ENCODE measurements at places on chromosomes 12 and 14.

DNA sequence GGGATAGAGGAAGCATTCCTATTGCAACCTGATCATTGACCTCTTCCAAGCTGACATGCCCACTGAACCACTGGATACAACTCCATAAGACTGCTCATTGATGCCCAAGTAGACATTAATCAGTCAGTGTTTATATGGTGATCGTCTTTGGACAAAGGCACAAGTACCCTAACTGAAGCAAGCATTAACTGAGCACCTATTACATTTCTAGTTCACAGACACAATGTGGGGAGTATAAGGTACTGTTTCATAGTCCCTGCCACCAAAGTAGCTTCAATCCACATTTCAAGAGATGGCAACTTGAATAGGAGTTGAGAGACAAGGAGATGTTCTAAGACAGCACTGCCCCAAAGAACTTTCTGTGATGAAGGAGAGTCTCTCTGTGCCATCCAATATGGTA lies 10.9 kb upstream of the COL2A1 start:
- no peak for DNase-seq

GRCh38 chr12:73220951-73221350 lies 948.8 kb downstream of the TRHDE start:
- DNase-seq: no peak

DNA sequence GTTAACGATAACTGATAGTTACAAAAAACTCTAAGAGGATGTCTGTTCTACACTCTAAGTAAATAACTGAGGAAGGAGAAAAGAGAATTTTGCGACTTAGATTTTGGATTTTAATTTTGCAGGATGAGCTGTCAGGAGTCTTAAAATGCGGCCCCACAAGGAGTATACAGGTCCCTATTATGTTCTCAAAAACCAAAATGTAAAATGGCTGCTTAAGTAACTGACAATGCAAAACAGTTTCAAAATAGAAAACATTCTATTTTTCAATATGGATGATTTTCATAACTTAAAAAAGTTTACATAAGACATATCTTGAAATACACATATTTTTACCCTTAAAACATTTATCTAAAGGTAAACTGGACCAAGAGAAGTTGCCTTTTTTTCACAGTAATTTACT lies 2.6 kb downstream of the CD69 start:
- DNase-seq: no peak

DNA sequence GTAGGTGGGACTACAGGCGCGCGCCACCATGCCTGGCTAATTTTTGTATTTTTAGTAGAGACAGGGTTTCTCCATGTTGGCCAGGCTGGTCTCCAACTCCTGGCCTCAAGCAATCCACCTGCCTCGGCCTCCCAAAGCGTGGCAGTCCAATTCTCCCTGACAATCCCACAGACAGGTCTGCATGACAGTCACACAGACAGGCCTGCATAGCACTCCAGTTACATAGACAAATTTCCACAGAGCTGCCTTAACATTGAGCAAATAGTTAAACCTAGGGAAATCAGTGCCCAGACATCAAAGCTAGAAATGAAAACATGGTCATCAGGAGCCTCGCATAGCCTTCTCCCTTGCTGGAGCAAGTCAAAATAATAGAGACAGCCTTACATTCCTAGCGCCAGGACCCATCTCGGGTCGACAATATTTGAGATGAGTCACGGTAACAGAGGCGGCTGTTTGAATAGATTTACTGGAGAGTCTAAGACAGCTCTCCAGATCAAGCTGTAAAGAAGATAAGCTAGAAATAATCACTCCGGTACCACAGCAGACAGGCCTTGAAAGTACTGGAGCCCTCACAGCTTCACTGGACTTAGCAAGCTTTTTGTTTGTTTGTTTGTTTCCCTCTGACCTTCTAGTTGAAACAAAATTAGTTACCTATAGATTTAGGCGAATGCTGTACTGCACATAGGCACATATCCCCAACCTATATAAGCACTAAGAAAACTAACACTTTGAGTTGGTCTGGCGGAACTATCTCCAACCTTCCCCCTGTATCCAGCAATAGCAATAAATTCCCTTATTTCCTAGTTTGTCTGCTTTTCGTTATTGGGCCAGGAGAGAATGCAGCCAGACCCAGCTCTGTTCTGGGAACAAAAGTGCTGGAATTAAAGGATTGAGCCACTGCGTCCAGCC lies 23.8 kb upstream of the PYROXD1 start:
- DNase-seq: no peak

- no peak for DNase-seq
Measured at GRCh38 chr12:107145397-107145796, 52.0 kb upstream of the CRY1 start.

GRCh38 chr14:62662811-62663455 lies 382.3 kb downstream of the KCNH5 start:
- no peak for DNase-seq

DNA sequence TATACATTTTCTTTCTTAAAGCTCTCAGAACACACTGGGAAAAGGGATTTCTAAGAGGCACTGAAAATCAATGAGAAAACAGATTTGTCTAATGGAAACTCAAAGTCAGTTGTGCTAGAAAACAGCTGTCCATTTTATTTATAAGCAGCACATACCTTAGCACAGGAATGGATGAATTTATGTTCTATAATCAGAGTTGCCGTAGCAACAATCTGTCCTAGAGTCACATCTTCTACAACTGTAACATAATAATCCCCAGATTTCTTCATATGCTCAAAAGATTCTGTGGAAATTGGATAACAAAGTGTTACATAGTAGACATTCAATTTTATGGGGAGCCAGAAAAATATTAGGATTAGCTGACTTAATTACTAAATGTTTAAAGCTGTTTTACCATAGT lies 9.8 kb downstream of the GNPNAT1 start:
- no peak for DNase-seq

- no peak for DNase-seq
Measured at GRCh38 chr14:78075033-78075432, 95.1 kb upstream of the NRXN3 start.

GRCh38 chr14:70698288-70698687 lies 56.6 kb downstream of the TTC9 start:
- no peak for DNase-seq

DNA sequence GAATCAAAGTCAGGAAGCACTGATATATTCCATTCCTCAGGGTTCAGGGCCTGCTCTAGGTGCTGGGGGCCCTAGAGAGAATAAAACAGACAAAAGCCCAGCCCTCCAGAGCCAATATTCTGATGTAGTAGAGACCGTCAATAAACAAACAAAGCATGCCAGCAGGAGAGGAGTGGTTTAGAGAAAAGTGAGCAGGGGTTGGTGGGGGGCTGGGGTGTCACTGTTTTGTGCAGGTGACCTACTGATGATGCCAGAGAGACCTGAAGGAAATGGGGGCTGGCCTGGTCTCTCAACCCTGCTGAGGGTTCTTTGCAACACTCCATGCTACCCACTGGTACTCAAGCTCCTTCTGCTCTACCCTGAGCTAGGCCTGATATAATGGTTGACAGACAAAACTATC lies 26.5 kb downstream of the IL26 start:
- DNase-seq: no peak

- DNase-seq: no peak
Measured at GRCh38 chr12:42128327-42128726, 16.3 kb downstream of the GXYLT1 start.

DNA sequence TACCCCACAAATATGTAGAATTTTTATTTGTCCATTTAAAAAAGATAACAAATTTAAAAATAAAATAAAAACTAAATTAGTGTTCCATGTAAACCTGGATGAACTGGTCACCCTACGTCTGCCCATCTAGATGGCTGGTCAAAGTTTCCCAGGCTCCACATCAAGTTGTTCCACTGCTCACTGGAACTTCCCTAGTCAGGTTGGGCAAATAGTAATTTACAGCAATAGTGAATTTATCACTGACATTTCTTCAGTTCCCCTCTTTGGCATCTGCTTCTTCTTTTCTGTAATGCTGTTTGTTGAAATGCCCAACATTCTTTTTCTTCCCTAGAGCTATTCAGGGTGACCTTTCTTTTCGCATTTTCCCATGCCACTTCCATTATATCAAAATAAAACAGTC lies 272.7 kb upstream of the BTG1 start:
- DNase-seq: no peak

DNA sequence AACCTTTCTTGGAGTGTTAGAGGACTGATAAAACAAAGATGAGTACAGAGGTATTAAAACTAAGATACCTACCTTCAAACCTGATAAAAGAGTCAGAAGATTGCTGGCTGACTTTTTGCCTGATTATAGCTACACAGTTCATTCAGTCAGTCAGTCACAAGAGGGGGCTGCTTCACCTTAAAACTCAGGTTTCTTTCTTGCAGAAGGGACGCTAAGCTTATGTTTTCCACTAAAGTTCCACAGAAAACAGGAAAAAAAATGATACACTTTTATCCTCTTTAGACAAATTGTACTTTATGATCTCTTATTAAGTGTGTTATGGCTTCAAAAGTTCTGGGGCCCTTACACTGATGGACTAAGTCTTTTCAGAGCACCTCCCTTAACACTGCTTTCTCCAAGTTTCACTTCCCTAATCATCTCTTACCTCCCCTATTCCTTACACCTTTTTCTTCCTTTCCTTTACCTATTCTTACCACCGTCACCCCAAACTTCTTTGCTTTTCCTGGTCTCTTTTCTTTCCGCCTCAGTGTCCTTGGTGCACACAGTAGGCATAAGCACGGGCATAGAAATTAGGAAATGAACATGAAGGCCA lies 448.7 kb upstream of the OR4E1 start:
- DNase-seq: no peak
